ENCODE measurements at places on chromosomes 5 and 9. TPM values are rescaled to one million over a fixed set of nuclear protein-coding genes. Genes with fewer than 3 reads are reported as not detected.
A peak's percentile ranks its signal among the peaks of the same experiment; 100 is the strongest.

The OSTF1 gene
- total RNA-seq, result 72.6 TPM

DNA sequence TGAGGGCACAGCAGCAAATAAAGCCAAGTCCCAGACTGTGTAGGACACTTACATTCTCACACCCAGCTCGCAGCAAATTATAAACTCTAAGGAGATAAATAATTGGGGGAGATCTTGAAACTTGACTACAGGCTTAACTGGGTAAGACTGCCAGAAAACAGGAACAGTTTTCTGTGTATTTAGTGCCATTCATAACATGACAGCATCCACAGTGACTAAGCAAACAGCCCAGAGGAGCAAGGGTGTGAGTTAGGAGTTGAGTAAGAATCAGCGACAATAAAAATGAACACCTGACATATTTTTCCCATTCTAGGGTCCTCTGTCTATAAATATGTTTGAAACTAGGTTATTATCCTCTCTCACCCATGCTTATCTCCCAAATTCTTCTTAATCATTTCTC lies 370.9 kb upstream of the WWC1 start:
- no peak for DNase-seq
- H3K4me1 ChIP-seq, result no peaks in the 10 kb centered on the region
- H3K27ac ChIP-seq, result no peak overlapping the region
- H3K4me3 ChIP-seq, result no peak overlapping the region
- H3K27me3 ChIP-seq, result peaks cover 3% of the 10 kb centered on the region

DNA sequence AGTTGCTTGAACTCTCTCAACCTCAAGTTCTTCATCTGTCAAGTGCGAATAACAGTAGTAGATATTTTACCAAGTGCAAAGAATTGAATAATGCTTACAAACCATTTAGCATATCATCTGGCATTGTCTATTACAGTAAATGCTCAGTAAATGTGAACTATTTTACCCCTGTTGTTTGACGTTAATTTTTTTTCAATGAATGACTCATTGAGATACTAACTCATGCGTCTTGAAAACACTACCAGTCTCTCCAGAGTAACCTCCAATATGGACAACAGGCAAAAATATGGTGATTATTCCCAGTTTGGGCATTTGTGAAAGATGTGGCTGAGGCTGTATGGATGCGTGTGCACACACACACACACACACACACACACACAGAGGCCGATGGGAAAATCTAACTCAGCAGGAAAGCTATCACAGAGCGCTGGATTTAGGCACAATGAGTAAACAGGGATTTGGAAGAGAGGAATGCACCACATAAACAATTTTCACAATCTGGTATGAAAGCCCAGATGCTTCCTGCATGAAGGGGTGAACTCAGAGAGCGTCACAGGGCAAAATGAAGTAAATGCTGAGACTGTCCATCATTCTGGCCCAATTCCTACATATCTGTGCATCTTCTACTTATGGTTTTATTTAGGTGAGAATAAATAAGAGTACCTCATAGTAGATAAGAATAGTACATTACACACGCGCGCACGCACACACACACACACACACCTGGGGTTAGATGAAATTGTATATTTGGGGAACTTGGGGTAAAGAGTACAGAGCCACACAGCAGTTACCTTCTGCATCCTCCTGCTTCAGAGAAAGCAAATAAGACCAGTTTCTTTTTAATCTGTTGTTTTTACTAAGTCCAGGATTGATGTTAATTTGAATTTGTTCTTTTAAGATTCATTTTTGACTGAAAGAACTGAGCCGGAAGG lies 128.7 kb downstream of the PALM2AKAP2 start:
- no peaks in the 10 kb centered on the region for H3K27me3 ChIP-seq
- H3K4me1 ChIP-seq, result peaks cover 10% of the 10 kb centered on the region
- H3K36me3 ChIP-seq, result no peaks in the 10 kb centered on the region
- no peak overlapping the region for H3K27ac ChIP-seq

- H3K27ac ChIP-seq, result no peak overlapping the region
- H3K4me1 ChIP-seq, result no peaks in the 10 kb centered on the region
- no peak for DNase-seq
These were observed 240.2 kb upstream of the GLRA1 start for GRCh38 chr5:152164860-152165259.

DNA sequence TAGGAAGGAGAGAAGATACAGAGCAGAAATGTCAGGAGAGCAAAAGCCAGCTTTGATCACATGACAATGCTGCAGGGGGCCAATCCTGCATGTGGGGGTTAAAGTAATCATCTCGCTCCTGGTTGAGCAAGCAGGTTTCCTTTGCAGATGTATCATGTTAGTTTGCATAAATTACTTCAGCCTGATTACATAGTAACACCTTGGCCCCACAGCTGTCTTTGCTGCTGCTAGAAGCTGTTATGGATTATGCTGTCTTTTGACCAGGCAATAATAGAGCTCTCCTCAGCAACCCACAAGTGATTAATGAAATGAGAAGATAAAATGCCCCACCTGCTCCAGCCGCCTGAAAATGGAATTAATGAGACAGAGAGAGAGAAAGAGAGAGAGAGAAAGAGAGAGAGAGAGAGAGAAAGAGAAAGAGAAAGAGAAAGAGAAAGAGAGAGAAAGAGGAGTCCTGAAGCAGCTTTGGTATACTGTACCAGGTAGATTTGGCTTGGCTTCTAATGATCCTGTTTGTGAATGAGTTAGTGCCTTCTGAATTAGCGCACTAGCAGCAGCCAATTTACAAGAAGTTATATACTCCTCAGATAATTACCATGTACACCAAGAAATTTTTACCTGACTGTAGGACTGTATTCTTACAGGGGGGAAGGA lies 174.3 kb upstream of the RORB start:
- no peak for DNase-seq
- no peak overlapping the region for H3K4me3 ChIP-seq
- H3K4me1 ChIP-seq, result no peaks in the 10 kb centered on the region
- H3K27me3 ChIP-seq, result no peaks in the 10 kb centered on the region
- H3K27ac ChIP-seq, result no peak overlapping the region
- no peaks in the 10 kb centered on the region for H3K36me3 ChIP-seq

DNA sequence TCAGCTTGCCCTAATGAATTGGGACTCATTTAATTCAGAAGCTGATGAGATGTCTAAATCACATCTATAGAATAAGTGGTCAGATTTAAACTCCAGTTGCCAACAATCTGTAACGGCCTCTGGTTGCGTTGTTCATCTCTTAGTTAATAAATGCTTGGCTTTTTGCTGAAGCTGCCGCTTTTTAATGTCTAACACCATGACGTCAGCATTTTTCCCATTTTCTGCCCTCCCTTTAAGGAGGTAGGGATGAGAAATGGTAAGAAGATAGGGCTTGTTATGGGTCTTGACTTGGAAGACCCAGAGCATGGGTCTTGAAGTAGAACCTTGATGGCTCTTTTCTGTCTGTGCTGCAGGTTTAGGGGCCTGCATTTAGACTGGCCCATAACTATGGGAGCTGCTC lies 33.3 kb downstream of the PALM2AKAP2 start:
- DNase-seq, result no peak
- no peaks in the 10 kb centered on the region for H3K4me1 ChIP-seq
- no peak overlapping the region for H3K27ac ChIP-seq
- H3K27me3 ChIP-seq, result peaks cover 13% of the 10 kb centered on the region

The PLPPR1 gene
- total RNA-seq, result not detected

- no peak for DNase-seq
- H3K36me3 ChIP-seq, result no peaks in the 10 kb centered on the region
- peaks cover 21% of the 10 kb centered on the region for H3K27me3 ChIP-seq
- H3K4me3 ChIP-seq, result no peak overlapping the region
- H3K4me1 ChIP-seq, result peaks cover 3% of the 10 kb centered on the region
These were observed 4.1 kb downstream of the KIF4B start for GRCh38 chr5:155017610-155018009.

DNA sequence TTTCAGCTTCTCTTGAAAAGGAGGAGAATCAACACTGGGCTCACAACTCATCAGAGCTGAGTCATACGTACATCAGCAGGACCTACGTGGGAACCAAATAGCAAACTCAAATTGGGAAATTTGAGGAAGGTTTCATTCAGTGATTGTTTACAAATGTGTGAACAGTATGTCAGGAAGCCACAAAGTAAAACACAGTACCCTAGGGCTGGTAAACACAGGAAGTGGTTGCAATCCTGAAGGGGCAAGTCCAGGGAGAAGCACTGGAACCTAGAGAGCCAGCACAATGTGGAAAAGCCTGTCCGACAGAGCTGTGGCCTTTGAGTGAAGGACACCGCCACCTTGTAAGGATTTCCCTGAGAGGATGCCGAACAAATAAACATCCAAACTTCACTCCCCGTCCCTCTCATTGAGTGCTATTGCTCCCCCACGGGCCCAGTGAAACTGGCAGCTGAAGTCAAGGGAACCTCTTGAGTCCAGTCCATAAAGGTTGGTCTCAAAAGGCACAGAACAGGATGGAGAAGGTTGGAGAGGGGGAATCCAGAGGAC lies 26.7 kb upstream of the RICTOR start:
- no peak for DNase-seq
- peak overlapping the region; percentile 35 for H3K27ac ChIP-seq
- peaks cover 19% of the 10 kb centered on the region for H3K36me3 ChIP-seq
- H3K4me1 ChIP-seq, result peaks cover 33% of the 10 kb centered on the region
- H3K27me3 ChIP-seq, result no peaks in the 10 kb centered on the region
- H3K4me3 ChIP-seq, result no peak overlapping the region

The LHFPL2 gene
- 0.21 TPM for total RNA-seq

- no peak for DNase-seq
- peaks cover 11% of the 10 kb centered on the region for H3K36me3 ChIP-seq
- no peaks in the 10 kb centered on the region for H3K27me3 ChIP-seq
- no peak overlapping the region for H3K27ac ChIP-seq
These were observed 45.2 kb upstream of the SEMA4D start for GRCh38 chr9:89543111-89543510.

DNA sequence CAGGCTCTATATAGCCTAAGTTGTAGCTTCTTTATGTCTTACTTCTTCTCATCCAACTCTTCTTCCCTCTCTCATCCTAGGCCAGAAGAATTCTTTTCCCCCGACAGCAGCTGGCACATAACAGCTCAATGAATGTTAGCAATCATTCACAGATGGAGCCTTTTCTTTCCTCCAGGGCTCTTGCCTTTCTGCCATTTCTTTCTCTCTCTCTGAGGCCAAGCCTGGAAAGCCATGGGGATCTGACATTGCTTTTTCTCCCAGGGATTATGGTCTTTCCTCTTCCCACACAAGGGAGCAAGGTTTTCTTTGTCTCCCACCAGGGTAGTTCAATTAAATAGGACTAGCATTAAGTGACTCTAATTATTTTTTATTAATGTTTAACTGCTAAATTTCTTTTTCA lies 20.5 kb downstream of the SMIM15 start:
- no peak overlapping the region for H3K27ac ChIP-seq
- H3K4me1 ChIP-seq, result no peaks in the 10 kb centered on the region
- H3K27me3 ChIP-seq, result no peaks in the 10 kb centered on the region
- DNase-seq, result no peak

GRCh38 chr9:101029315-101030085 lies 973 bp downstream of the PLPPR1 start:
- DNase-seq, result no peak
- peaks cover 36% of the 10 kb centered on the region for H3K27me3 ChIP-seq
- no peaks in the 10 kb centered on the region for H3K4me1 ChIP-seq
- H3K36me3 ChIP-seq, result no peaks in the 10 kb centered on the region

The GCNT1 gene
- 4.6 TPM for total RNA-seq

DNA sequence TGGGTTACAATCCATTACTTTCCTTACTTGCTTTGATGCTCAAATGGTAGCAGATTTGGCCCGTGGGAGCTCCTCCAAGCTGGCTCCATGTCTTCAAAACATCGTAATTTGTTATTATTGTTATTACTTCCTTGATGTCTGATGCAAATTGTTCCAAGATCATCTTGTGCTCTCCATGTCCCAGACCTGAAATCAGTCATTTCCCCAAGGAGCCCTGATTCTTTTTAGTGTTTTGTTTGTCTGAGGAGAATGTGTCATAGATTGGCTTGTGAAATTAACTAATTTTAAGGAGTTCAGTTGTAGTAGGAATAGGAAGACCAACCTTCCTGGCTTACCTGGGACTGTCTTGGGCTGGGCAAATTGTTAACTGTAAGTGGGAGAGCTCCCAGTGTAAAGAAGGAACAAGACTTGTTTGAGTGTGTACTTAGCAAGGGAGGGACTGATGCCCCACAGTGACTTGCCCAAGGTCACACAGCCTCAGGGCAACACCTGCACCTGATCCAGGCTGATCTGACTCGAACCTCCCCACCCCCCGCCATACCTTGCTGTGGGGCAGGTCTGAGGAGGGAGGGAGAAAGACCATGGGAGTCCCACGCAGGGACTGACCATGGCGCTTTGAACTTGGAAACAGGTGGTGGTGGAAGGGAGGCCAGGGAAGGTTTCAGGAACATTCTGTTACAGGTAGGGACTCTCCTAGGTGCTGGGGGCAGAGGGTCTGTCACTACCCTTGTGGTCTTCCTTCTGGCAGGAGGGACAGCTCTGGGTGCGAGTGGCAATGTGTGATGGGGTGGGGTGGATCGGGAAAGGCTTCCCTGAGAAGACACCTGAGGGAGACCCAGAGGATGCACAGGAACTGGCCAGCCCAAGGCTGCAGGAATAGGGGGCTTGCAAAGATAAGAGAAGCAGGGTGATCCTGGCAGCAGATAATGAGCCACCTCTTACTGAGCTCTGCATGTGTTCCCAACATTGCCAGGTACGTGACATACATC lies 2.7 kb upstream of the BICD2 start:
- no peak overlapping the region for H3K4me3 ChIP-seq
- no peaks in the 10 kb centered on the region for H3K27me3 ChIP-seq
- H3K36me3 ChIP-seq, result no peaks in the 10 kb centered on the region
- H3K27ac ChIP-seq, result no peak overlapping the region
- no peak for DNase-seq
- peaks cover 36% of the 10 kb centered on the region for H3K4me1 ChIP-seq

The PCDHA11 gene
- total RNA-seq, result not detected

- peak overlapping the region; percentile 98 for H3K27ac ChIP-seq
- H3K36me3 ChIP-seq, result peaks cover 23% of the 10 kb centered on the region
- H3K27me3 ChIP-seq, result no peaks in the 10 kb centered on the region
- peaks cover 69% of the 10 kb centered on the region for H3K4me1 ChIP-seq
These were observed 2.3 kb downstream of the SUSD3 start for GRCh38 chr9:93060746-93061259.

GRCh38 chr9:112550531-112550930 lies 63.9 kb downstream of the KIAA1958 start:
- DNase-seq, result no peak
- H3K4me1 ChIP-seq, result peaks cover 12% of the 10 kb centered on the region
- peaks cover 2% of the 10 kb centered on the region for H3K36me3 ChIP-seq
- no peak overlapping the region for H3K4me3 ChIP-seq
- H3K27me3 ChIP-seq, result no peaks in the 10 kb centered on the region

GRCh38 chr5:24080046-24080445 lies 564.7 kb downstream of the CDH10 start:
- H3K36me3 ChIP-seq, result no peaks in the 10 kb centered on the region
- no peaks in the 10 kb centered on the region for H3K27me3 ChIP-seq
- no peak overlapping the region for H3K4me3 ChIP-seq
- no peak overlapping the region for H3K27ac ChIP-seq
- no peak for DNase-seq

DNA sequence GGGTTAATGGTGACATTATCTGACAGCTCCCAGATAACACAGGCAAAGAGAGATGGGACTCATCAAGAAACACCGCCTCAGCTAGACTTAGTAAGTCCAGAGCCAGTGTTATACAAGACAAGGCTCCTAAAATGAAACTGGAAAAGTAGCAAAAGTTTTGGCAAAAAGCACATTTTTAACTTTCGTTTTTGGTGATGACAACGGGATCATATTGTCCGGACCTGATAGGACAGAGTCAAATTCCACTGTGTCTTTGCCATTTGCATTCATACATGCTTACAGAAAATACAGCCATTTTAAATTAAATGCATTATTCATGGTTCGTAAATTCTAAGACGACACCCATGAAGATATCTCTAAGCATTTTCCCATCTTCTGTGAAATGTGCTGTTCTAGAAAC lies 152.1 kb downstream of the CRB2 start:
- no peak overlapping the region for H3K4me3 ChIP-seq
- no peak for DNase-seq
- H3K27ac ChIP-seq, result no peak overlapping the region
- no peaks in the 10 kb centered on the region for H3K4me1 ChIP-seq
- peaks cover 1% of the 10 kb centered on the region for H3K36me3 ChIP-seq

The ADAMTS13 gene
- total RNA-seq, result 2.5 TPM

All from activated CD4-positive, alpha-beta T cell treated with anti-CD3 and anti-CD28 coated beads for 36 hours (primary cell).